ENCODE measurements at places on chromosomes 2 and 18.

DNA sequence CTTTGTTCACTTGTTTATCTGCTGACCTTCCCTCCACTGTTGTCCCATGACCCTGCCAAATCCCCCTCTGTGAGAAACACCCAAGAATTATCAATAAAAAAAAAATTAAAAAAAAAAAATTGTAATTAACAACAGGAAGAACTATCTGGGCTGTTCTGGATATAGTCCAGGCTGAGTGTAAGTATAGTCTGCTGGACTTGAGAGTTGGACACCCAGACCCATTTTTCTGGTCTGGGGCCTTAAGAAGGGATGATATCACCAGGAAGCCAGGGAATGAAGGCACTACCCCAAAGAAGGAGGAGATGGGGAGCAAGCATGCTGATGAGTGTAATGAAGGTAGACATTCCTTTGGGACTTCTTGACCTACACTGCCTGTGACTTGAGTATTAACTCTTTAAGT is 72.1 kb upstream of the ZFP36L2 start:
- no peak for DNase-seq

DNA sequence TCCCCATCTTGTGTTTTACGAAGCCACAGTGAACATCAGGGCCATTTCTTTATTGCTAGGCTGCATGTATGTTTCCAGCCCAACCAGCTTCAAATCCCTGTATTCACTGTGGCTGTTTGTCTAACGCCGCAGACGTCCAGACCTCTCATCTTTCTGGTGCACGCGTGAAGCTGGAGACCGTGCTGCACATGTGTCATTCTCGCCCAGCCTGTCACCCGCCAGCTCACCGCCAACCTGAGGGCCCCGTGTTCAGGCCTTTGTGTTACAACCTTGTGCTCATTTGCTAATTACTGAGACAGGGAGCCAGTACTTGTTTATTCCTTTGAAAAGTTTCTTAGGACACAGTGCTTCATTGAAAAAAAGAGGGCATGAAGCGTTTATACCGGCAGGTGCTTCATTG is 21.4 kb downstream of the SALL3 start:
- no peak for DNase-seq

DNA sequence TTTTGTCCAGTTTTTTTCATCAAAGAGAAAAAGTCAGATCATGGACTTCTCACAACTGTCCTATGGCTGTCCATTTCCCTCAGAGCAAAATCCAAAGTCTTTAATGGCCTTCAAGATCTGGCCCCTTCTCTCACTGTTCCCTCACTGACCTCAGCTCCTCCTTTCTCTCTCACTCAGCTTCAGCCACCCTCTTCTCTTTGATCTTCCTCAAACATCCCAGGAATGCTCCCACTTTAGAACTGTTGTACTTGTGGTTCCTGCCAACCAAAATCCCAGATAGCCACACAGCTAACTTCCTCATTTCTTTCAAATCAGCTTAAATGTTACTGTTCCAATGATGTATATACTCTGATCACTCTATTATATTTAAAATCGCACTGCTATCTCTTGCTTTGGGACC is 82.9 kb downstream of the NUP35 start:
- DNase-seq, result no peak

DNA sequence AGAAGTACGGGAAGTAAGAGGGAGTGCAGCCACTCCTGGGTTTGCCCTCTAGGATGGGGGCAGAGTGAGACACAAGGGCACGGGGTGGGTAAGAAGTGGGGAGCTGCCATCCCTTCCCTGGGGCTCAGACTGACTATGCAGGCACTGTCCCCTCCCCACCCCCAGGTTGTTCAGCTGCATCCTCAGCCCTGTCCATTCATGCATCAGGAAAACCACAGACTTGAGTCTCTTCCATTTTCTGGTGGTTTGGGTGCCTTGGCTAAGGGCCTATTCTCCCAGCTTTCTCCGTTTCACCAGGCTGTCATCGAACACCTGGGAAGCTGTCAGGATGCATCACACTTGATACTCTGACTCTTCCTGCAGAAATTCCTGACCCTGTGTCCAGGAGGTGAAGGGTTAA is 111.9 kb downstream of the TFCP2L1 start:
- DNase-seq, result no peak

- DNase-seq, result no peak
These were observed 45.7 kb upstream of the MYCN start for GRCh38 chr2:15894481-15895144.

Data from brain pericyte (primary cell).